ENCODE measurements at places on chromosomes 11 and 22.

GRCh38 chr22:37657590-37658132 lies 862 bp upstream of the PDXP start:
- DNase-seq: no peak

GRCh38 chr11:17407575-17407974 lies 19.1 kb upstream of the KCNJ11 start:
- no peak for DNase-seq

- DNase-seq: peak; percentile 74
Measured at GRCh38 chr11:35138943-35139721, at the start of gene CD44. CD44 (plus strand) TSS chr11:35139171; CDS start chr11:35139304, 133 bp downstream.

DNA sequence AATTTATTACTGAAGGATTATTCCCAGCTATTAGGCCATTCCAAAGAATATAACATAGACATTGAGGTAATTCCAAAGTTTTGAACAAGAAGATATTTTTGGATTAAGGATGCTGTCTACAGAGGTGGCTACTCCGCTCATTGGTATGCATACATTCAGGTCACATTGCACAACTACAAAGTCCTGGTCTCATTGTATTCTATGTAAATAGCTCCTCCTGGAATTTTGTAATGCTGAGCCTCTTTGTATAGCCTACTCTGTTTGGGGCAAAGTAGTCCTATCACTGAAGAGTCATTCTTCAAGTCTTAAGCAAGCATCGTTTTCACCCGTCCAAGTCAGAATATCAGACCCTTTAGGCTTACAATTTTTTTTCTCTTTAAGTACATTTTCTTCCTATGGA lies 142.4 kb downstream of the KIF18A start:
- no peak for DNase-seq

- no peak for DNase-seq
Measured at GRCh38 chr22:17370026-17370765, 936 bp downstream of the CECR2 start.

- DNase-seq: no peak
Measured at GRCh38 chr11:132139181-132139580, 768.8 kb downstream of the NTM start.

- no peak for DNase-seq
Measured at GRCh38 chr11:4839851-4840549, 9.0 kb downstream of the OR51S1 start.

GRCh38 chr11:72673943-72674828 lies at the start of gene PDE2A:
PDE2A (minus strand) TSS chr11:72674422; CDS start chr11:72674207, 215 bp downstream.
- DNase-seq: no peak

GRCh38 chr11:122696662-122697061 lies 41.1 kb downstream of the UBASH3B start:
- peak; percentile 75 for DNase-seq

GRCh38 chr11:128928400-128928799 lies 14.3 kb downstream of the TP53AIP1 start:
- DNase-seq: no peak

GRCh38 chr11:111565114-111565720 lies 24.7 kb downstream of the LAYN start:
- peak; percentile 69 for DNase-seq

DNA sequence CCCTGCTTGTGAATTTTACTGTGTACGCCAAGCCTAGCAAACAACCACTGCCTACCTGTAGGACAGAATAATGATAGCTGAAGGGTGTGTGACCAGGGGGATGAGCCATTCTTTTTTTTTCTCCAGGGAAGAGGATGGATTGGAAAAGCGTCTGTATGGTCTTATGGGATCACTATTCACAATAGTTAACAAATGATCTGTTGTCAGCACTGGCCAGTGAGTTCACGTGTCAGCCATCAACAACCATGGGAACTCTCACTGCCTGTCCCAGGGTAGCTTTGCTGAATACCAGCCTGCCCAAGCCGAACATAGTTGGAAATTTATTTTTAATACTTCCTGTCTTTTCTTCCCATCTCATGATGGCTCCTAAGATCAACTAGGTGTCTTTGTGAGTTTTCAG lies 170.2 kb downstream of the ST3GAL4 start:
- DNase-seq: no peak

DNA sequence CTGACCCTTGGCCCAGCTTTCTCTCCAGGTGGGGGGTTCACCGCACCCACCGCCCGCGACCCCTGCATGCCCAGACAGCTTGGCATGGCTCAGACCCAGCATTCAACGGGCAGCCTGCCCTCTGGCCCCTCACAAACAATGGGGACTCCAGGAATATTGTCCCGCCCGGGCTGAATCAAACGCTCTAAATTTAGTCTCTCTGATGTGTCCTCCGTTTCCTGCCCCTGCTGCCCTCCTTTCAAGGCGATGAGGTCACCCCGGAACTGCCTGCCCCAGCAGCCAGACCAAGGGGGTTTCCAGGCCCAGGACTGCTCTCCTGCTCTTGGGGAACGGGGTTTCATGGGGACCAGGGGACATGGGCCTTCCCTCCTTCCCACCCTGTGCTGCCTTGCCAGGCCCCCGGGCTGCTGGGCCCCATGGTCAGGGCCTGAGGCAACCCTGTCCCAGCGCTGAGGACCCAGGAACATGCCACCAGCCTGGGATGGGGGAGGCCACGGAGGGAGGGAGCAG lies 10.1 kb upstream of the PDGFB start:
- DNase-seq: peak; percentile 69

GRCh38 chr11:61713906-61714305 lies 33.7 kb downstream of the DAGLA start:
- no peak for DNase-seq

GRCh38 chr11:123111465-123111864 lies 49.5 kb upstream of the HSPA8 start:
- DNase-seq: peak; percentile 63

GRCh38 chr11:43498561-43498960 lies 139.8 kb downstream of the TTC17 start:
- no peak for DNase-seq

DNA sequence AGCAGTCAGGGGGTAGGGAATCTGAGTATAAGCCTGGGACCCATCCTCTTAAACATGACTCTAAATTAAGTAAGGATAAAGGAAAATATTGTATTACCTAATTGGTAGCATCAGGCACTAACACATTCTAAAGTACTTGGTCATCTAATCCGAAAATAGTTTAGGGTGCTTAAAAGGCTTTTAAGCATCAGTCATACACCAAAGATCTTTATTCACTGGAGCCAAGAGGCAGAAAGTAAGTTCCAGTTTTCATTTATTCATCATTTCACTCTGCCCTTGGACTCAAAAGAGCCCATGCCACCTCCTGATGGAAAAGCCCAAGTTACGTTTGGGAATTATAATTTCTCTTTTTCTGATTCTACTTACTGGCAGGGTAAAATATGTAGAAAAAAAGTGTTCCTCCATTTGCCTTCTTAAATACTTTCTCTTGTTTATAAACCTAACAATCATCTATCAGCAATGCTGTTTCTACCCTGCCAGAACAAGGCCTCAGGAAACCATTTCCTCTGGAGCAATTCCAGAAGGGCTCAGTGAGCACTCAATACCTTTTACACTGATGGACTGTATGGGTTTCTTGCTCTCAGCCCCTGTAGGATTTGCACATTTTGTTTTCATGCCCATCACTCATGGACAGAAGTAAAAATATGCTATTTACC lies 120.1 kb upstream of the SLC5A12 start:
- DNase-seq: no peak

- DNase-seq: peak; percentile 62
Measured at GRCh38 chr11:88345408-88345807, 7.9 kb upstream of the CTSC start.

DNA sequence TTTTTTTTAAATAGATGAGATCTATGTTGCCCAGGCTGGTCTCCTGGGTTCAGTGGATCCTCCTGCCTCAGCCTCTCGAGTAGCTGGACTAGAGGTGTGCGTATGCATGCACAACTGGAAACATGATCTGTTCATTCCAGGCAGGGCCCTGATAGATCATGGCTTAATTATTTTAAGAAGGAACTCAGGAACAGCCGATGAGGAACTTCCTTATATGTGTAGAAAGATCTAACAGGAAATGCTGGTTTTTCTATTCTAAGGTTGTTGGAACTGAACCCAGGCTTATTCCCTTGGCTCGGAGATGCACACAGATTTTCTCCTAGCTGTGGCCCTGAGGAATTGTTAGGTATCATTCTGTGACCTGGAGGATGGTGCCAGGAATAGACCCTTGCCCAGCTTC lies 32.4 kb downstream of the SPECC1L start:
- no peak for DNase-seq

- DNase-seq: no peak
Measured at GRCh38 chr11:1393038-1393710, 3.4 kb downstream of the BRSK2 start.

DNA sequence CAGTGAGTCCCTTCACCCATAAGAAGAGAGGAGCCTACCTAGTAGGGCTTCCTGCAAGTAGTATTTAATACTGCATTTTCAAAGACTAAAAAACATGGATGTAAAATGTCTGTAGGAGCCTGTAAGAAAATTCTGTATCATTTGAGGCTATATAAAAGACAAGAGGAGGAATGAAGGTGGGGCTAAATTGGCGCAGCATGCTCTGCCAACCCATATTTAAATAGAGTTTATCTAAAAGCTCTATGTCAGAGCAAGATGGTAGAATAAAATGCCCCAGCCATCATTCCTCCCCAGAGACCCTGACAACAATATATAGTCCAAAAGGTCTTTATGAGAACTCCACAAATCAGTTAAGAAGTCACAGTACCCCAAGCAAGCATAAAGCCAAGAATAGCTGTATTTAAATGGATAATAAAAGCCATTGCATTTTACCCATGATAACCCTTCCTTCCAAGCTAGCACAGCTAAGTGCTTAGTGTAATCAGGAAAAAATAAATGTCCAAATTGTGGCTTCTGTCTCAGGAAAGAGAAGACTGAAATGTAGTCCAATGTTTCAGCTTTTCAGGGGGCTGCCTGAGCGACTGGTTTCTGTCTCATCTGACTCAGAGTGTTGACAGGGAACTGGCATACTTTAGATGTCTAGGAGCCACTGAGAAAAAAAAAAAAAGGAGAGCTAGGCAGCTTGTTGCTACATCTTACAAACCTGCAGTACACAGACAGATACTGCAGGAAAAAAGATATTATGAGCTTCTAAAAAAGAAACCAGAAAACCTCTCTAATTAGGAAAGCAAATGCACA lies 258.6 kb downstream of the METTL15 start:
- no peak for DNase-seq

DNA sequence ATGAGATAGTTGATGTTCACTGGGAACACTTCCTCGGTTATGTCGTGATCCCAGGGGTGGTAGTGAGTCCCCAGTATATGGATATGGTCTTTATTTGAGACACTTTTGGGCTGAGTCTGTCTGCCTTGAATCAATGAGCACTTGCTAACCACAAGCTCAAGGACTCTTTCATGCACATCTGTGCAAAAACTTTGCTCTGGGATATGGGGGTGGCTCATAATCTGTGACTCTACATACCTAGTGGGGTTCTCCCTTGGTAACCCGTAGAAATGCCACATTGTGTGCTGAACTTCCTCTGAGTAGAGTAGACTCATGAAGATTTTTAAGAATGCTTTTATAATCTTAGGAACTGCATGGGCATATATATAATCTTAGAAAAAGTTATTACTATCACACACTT lies 69.3 kb downstream of the SWAP70 start:
- DNase-seq: no peak

DNA sequence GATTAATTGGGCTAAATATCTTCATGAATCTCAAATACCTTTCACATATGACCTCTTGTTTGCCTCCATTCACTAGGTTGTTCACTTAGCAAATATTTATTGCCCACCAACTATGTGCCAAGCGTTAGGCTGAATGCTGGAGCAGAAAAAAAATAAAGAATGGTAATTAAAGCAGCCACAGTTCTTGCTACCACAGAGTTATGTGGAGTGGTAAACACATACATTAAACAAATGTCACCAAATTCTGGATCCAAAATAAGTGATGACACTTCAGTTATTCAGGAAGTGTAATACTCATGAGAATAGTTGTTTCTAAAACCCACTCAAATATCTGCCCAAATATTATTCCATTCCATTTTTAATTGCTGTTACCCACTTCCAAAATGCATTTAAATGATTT lies 128.4 kb downstream of the GRIA4 start:
- no peak for DNase-seq

DNA sequence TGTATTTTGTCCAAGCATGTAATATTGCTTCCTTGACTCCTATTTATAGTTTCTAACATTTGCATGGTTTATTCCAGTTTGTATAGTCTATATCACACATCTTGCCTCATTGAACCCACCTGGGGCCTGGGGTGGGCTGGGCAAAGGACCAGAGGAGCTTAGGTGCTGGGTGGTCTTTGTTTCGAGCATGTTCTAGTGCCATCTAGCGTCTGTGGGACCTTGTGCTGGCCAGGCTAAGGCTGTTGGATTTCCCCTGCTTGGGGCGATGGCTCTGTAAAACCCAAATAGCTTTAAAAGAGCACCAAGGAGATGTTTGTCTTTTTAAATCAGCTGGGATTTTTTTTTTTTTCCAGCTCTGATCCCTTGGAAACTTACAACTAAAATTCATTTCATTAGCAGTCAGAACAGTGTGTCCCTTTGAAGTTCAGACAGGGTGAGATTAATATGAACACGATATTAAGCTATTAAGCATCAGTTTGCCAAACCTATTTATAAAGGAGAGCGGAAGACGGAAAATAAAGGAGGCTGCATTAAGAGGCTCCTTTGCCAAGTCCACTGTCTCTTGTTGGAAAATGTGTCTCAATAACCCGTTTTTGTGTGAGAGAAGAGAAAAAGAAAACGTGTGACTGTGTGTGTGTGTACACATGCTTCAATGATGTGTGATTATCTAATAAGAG lies 157.4 kb downstream of the COMMD9 start:
- peak; percentile 19 for DNase-seq

DNA sequence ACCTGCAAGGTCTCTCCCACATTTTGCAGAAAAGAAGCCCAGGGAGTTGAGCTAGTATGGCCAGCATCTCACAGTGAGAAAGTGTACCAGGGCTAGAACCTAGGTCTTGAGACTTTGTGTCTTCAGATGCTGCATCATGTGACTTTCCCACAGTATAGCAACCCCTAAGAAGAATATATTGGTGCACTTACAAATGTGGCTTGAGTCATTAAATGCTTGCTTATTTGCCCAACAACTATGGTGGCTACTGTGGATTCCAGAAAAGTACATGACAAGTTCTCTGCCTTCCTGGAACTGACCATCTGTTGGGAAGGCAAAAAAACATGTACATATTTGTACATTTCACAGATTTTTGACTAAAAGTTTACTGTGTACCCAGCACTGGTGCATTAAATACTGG lies 55.0 kb downstream of the POLD3 start:
- DNase-seq: no peak

GRCh38 chr11:102592131-102592530 lies 33.0 kb downstream of the MMP20 start:
- no peak for DNase-seq

DNA sequence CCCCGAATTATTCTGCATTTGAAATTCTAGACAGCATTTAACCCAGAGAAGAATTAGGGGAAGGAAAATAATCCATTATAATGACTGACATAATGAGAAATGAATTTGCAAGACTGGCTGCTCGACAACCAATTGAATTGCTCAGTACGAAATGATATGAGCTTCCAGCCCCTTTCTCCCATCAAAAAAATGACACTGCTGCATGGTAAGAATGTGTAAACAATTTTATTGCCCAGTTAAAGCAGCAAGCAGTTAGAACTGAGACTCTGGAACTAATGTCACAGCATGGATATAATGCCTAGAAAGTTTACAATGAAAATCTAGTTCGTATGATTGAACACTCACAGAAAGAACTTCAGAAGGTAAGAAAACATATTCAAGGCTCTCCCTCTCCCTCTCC lies 24.7 kb upstream of the PCF11 start:
- DNase-seq: no peak
